ENCODE measurements at places on chromosomes 11 and 22.

- no peak for DNase-seq
Observed at GRCh38 chr11:96035740-96036078, 111.8 kb upstream of the MTMR2 start.

DNA sequence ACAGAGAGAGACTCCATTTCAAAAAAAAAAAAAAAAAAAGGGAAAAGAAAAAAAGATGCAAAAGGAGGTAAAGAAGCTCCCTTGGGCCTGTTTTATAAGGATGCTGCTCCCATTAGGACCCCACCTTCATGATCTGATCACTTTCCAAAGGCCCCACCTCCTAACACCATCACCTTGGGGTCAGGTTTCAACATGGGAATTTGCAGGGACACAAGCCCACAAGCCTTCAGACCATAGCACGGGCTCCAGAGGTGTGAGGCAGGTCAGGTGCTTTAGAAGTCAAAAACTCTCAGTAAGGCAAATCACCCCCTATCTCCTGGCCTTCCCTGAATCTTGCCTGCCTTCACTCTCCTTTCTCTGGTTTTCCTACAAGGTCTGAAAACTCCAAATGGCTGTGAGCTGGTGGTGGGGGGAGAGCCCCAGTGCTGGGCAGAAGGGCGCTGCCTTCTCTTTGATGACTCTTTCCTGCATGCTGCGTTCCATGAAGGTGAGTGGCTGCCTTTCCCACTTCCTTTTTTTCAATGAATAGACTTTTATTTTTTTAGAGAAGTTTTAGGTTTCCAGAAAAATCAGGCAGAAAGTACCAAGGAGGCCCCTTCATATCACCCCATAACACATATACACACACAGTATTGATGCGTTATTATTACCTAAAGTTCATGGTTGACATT lies 13.2 kb downstream of the ASPHD2 start:
- no peak for DNase-seq

DNA sequence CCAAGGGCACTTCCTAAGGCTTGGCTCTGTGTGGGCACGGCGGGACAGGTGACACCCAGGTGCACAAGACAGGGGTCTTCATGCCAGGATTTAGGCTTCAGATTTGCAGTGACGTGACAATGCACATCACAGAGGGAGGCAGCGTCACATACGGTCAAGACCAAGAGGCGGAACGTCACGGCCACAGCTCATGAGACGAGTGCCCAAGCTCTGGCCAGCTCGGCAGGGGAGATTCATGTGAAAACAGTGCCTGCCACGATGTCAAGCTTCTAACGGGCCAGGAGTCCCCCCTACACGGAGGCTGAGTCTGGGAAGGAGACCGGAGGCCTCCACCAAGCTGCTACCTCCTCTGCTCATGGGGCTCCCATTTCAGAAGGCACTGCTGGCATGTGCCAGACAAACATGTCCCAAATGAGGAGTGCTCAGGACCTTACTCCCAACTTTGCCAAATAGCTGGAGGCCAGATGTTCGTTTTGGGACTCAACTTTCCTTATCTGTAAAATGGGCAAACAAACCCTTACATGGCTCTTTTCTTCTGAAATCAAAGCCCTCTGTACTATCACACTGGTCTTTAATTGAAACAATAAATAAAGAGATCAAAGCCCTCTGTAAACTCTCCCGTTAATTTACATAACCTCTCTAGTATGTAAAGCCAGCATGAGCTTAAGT lies 16.6 kb downstream of the VPS37C start:
- DNase-seq: no peak

DNA sequence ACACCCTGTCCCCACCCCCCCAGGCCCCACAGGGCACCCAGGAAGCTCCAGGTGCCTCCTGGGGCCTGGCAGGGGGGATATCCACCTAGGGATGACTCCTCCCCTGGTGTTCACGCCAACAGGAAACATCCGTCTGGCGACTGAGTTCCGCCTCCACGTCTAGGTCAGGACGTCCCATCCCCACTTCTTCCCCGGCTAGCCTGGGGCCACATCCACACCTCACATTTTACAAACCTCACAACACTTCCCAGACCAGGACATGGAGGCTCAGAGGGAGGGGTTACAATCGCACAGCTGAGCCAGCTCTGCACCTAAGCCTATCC lies 21.0 kb downstream of the MAFF start:
- DNase-seq: no peak

DNA sequence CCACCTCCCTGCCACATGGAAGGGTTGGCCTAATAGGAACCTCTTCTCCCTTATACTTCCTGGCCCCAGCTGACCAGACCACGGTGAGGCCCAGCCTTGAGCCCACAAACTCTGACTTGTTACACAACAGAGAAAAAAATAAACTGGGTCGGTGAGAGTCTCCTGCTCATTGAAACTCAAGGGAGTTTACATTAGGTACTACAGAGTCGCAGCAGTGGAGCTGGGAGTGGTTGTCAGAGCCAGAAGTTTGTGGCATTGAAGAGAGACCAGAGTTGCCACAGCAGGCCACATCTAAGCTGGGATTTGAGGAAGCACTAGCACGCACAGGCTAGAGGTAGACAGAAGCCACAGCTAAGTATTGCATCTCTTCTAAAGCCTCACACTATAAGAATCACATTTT lies 296.2 kb downstream of the DDX10 start:
- DNase-seq: no peak

DNA sequence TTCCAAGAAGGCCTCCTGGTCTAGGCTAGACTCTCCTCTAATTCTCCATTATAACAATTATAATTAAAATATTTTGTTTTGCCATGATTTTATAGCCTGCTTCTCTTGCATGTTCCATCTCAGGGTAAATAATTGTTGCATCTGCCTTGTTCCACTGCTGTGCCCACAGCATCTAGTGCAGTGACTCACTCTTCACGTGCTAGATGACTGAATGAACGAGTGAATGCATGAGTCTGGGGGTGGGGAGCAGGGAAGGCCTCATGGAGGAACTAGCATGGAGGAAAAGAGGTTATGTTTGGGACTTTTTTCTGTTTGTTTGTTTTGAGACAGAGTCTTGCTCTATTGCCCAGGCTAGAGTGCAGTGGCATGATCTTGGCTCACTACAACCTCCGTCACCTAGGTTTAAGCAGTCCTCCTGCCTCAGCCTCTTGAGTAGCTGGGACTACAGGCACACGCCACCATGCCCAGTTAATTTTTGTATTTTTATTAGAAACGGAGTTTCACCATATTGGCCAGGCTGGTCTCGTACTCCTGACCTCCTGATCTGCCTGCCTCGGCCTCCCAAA lies 5.2 kb upstream of the OAF start:
- DNase-seq: no peak

DNA sequence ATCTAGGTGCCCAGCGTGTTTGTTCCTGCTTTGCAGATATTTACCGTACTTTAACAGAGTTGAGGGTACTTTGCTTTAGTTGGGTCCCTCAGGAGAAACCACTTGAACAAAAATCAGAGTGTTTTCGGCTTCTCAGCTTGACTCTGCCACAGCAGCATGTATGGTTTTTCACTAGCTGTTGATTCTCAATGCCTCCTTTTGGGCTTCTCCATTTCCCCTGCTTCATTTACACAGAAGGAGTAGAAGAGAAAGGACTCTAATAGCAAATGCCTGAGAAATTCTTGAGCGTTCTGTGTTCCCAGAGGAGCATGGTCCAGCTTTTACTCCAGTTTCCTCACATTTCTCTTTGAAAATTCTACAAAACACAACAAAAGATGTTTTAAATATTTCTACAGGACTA lies 252.1 kb upstream of the CCDC179 start:
- no peak for DNase-seq

DNA sequence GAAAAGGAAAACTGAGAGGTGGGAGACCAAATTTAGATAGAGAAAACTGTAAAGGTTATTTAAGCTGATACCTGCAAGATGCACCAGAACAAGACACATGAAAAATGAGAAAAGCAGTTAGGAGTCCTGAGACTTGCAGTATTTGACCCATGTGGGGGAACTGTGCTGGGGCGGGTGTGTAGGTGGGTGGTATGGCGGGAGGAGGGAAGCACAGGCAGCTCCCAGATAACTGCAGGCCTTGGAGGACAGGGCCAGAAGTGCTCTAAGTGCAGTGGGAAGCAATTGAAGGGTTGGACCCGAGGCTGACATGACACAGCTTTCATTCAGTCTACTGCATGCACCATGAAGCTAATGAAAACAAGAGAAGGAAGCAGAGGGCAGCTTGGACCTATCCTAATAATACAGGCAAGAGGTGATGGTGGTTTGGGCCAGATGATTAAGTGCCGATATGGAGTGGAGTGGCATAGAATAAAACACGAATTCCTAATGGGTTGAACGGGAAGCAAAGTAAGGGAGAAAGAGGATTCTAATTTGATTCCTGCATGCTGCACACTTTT lies 48.0 kb upstream of the ANO3 start:
- DNase-seq: no peak

DNA sequence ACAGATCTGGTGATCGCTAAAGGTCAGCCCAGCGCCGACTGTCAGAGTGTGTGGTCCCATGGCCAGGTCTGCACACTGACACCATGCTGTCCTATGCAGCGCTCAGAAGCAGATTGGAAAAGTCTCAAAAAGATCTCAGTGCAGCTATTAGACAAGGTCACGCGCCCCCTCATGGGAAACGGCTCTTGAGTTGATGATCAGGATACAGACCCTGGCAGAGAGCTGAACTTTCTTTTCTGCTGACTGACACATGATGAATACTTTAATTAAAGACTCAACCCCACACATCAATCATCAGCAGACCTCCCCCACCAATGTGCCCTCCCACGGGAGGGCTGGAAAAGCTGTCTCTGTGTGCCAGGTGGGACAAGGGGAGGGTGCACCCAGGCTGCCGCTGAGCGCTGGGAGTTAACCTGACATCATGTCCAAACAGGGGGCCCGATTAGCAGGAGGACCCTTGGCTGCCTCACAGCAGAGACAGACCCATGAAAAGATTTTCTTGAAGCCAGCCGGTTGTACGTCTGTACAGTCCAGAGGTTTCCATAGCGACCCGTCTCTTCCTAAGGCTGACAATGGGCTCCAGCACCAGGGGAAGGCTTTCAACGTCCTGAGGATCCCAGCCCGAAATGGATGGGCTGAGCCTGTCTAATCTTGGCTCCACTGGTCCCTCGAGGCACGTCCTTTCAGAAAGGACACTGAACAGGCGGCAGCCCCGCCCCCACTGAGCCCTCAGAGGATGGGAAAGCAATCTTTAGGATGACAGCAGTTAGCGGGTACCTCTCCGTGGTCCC lies 26.9 kb downstream of the RASD2 start:
- no peak for DNase-seq

- DNase-seq: no peak
Observed at GRCh38 chr22:20783844-20784723, 10.2 kb downstream of the SERPIND1 start.

GRCh38 chr11:83200035-83200434 lies 6.5 kb downstream of the ANKRD42 start:
- DNase-seq: no peak

DNA sequence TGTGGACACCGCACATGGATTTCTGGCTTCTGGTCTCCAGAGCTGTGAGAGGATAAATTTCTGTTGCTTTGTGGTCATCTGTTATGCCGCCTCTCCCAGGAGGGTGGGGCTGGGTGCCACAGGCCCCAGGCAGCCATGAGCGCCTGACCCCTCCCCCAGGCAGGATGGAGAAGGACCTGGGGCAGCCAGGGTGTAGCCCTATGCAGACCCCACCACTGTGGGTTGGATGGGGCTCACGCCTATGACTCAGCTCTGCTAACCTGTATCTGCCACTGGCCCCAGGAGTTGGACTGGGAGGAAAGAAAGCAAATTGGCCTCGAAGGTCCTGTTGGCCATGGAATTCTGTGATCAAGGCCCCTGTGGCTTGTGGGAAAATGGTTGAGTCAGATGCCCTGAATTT lies 1351.1 kb downstream of the BRD1 start:
- no peak for DNase-seq

- DNase-seq: no peak
Observed at GRCh38 chr22:40323681-40324171, 22.6 kb upstream of the ADSL start.

DNA sequence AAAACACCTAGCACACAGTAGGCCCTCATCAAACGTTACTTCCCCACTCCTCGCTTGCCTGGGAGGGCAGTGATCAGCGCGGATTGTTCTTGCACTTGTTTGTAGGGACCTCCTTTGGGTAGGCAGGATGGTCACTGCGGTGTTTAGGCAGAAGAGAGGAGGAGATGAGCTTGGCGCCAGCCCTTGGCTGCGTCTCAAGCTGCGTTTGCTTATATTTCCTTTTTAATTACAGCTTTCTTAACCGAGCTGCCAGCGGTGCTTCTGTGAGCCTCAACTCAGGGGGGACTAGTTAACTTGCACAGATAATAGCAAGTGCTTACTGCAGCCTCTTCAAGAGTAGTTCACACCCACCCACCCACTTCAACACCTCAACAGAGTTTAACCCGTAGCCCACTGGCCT lies 15.1 kb downstream of the IFT27 start:
- DNase-seq: no peak

DNA sequence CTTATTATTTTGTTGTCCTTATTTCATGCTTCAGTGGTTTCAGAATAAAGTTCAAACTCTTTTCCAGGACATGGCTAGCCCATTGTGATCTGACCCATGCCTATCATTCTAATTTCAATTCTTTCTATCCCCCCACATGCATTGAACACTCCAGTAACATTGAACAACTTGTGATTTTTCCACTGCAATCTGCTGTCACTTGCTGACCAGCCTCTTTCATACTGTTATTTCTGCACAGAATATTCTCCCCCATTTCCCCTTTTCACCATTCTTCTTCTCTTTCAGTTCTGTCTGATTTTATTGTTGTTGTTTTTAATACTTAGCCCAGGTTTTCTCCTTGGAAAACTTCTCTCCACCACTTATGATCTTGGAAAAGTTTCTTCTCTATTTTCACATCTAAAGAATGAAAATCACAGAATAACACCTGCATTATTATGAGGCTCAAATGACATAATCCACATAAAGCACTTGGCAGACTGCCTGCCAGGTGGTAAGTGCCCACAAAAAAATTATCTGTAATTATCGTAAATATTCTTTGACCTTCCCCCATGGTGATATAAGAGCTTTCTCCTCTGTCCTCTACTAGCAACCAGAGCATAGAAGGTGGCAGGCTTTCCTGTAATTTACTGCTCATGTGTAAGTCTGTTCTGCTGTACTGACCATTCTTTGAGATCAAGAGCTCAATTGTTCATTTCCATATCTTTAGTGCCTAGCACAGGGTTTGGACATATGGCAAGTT lies 51.9 kb upstream of the EED start:
- no peak for DNase-seq

GRCh38 chr11:45238724-45239123 lies 47.4 kb downstream of the SYT13 start:
- no peak for DNase-seq

DNA sequence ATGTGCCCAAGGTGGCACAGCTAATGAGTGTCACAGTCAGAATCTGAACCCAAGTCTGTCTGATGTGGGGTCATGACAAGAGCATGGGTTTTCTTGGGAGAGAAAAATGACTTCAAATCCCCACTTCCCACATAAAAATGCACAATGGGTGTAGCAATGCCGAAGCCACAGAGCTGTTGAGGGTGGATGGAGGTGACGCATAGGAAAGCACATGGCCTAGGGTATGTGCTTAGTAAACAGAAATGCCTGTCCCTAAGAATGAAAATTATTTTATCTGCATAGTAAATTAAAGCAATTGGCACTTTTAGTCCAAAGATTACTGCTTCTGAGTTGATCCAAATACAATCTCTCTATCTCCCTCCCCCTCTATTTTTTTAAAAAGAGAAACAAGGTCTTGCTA lies 10.9 kb downstream of the MICAL3 start:
- DNase-seq: no peak
